ENCODE measurements at places on chromosomes 3 and 15. TPM values are rescaled to one million over a fixed set of nuclear protein-coding genes. Genes with fewer than 3 reads are reported as not detected.
A peak's percentile ranks its signal among the peaks of the same experiment; 100 is the strongest.

CCR8 gene
- total RNA-seq = 8.9 TPM

CTDSPL gene
- total RNA-seq = 3.5 TPM

PRTG gene
- total RNA-seq = not detected

CCR2 gene
- total RNA-seq = 21.0 TPM

DLL4 gene
- 0.36 TPM for total RNA-seq

RASL12 gene
- not detected for total RNA-seq

CILP gene
- total RNA-seq = not detected

PROS1 gene
- total RNA-seq = 1.2 TPM

DNA sequence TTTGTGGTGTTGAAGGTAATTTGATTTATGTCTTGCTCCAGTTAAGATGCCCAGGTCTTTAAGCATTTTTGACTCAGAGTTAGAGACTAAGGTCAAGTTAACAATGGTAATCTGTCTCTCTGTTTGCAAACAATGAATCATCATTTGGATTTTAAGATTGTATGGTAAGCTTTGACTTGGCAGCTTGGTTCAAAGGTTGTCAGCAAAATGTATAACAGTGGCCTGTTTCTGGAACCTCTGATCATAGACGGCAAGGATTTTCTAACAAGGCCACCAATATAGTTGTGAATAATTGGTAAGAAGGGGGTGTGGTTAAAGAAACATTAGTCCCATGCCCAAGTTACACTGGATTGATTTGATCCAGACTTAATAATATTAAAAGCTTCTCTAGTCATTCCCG is 775.2 kb upstream of the GOLIM4 start:
- no peaks in the 10 kb centered on the region for H3K27me3 ChIP-seq
- no peak for DNase-seq
- no peak overlapping the region for H3K27ac ChIP-seq
- no peaks in the 10 kb centered on the region for H3K36me3 ChIP-seq

DNA sequence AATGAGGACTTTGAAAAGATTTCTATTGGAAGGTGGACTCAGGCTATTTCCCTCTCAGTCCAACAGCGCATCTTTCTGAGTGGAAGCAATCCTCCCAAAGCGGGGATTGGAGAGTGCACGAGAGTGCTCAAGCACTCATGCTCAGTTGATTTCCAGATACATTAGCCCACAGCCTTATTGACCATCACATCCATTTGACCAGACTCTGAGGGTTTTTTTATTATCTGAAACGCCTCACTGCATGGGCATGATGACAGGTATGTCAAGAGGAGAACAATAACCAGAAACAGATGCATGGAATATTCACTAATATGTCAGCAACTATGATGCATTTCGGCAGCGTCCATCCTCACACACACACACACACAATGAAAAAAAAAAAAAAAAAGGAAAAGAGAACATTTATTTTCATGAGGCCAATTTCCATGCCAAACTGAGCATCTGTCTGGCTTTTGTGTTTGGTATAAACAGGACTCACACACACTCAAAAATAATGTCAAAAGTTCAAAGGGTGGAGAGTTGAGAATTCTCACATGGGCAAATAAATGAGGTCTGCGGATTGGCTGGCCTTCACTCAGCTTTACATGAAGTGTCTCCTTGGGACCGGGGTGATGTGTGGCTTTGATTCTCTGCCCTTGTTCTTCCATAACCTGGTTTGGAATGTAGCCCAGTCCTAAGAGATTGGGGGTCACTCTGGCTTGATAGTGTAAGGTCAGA is 371.6 kb downstream of the MCTP2 start:
- no peak overlapping the region for H3K4me3 ChIP-seq
- no peak for DNase-seq
- H3K36me3 ChIP-seq = peaks cover 11% of the 10 kb centered on the region
- H3K27ac ChIP-seq = no peak overlapping the region
- H3K4me1 ChIP-seq = peaks cover 25% of the 10 kb centered on the region
- peaks cover 79% of the 10 kb centered on the region for H3K27me3 ChIP-seq

GRCh38 chr3:145882436-145882835 is 278.5 kb downstream of the PLOD2 start:
- no peaks in the 10 kb centered on the region for H3K27me3 ChIP-seq
- no peak for DNase-seq
- no peak overlapping the region for H3K4me3 ChIP-seq
- no peak overlapping the region for H3K27ac ChIP-seq
- no peaks in the 10 kb centered on the region for H3K4me1 ChIP-seq

- H3K36me3 ChIP-seq = no peaks in the 10 kb centered on the region
- H3K4me3 ChIP-seq = no peak overlapping the region
- no peak overlapping the region for H3K27ac ChIP-seq
- no peak for DNase-seq
- H3K4me1 ChIP-seq = peaks cover 13% of the 10 kb centered on the region
Measured at GRCh38 chr3:178087376-178087775, 448.9 kb upstream of the KCNMB2 start.

- no peaks in the 10 kb centered on the region for H3K36me3 ChIP-seq
- H3K4me1 ChIP-seq = peaks cover 8% of the 10 kb centered on the region
- H3K4me3 ChIP-seq = no peak overlapping the region
- H3K27ac ChIP-seq = no peak overlapping the region
Measured at GRCh38 chr3:29936054-29936453, 655.2 kb downstream of the RBMS3 start.

- no peak for DNase-seq
- no peaks in the 10 kb centered on the region for H3K36me3 ChIP-seq
- no peak overlapping the region for H3K27ac ChIP-seq
- no peak overlapping the region for H3K4me3 ChIP-seq
- no peaks in the 10 kb centered on the region for H3K4me1 ChIP-seq
Measured at GRCh38 chr15:29470794-29471193, 201.2 kb upstream of the NSMCE3 start.

DNA sequence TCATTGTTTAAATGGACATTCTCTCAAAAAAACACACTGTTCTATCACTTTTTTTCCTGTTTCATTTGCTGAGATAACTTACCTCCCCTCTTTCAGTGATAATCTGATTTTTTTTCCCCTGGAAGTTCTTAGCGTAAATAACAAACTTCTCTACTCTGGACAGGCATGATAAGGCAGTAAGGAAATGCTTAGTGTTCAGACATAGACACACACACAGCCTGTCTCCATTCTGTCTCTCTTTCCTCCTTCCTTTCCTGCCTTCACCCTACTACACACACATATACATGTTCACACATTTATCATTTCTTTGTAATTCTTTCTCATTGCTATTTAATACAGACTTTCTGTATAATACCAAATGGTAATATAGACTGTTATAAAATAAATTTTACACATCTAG is 470.8 kb upstream of the ROBO1 start:
- no peak overlapping the region for H3K4me3 ChIP-seq
- no peak for DNase-seq
- no peaks in the 10 kb centered on the region for H3K36me3 ChIP-seq

- H3K27me3 ChIP-seq = peaks cover 4% of the 10 kb centered on the region
- H3K36me3 ChIP-seq = no peaks in the 10 kb centered on the region
- H3K4me3 ChIP-seq = peak overlapping the region; percentile 64
- DNase-seq = no peak
- peak overlapping the region; percentile 85 for H3K27ac ChIP-seq
Measured at GRCh38 chr3:4351164-4351855, 48.1 kb downstream of the SETMAR start.

DNA sequence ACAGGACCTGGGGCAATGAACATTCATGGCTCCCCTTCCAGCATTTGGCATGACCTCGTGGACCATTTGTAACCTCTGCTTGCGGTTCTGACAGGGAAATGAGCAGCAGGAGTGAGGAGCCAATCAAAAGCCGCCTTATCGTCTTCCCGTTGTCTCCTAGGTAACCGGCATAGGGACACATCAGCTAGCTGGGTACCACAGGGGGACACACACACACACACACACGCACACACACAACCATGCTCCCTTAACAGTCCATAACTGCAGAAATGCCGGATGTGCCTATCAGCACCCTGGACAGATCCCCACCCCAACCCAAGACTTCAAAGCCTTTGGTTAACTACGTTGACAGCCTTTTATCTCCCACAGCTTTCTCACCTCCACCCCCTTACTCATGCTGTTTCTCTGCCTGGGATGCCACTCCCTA is 53.4 kb upstream of the CCDC174 start:
- H3K36me3 ChIP-seq = no peaks in the 10 kb centered on the region
- H3K27ac ChIP-seq = no peak overlapping the region
- peaks cover 11% of the 10 kb centered on the region for H3K4me1 ChIP-seq
- H3K27me3 ChIP-seq = peaks cover 35% of the 10 kb centered on the region
- H3K4me3 ChIP-seq = no peak overlapping the region

- no peak overlapping the region for H3K27ac ChIP-seq
- H3K4me3 ChIP-seq = no peak overlapping the region
- H3K36me3 ChIP-seq = no peaks in the 10 kb centered on the region
- no peaks in the 10 kb centered on the region for H3K27me3 ChIP-seq
- H3K4me1 ChIP-seq = no peaks in the 10 kb centered on the region
Measured at GRCh38 chr15:54594115-54594514, 602.6 kb downstream of the RSL24D1 start.

GRCh38 chr3:18900994-18901393 is 247.3 kb upstream of the KCNH8 start:
- H3K4me1 ChIP-seq = no peaks in the 10 kb centered on the region
- H3K27me3 ChIP-seq = peaks cover 1% of the 10 kb centered on the region
- H3K27ac ChIP-seq = no peak overlapping the region

GRCh38 chr3:153372326-153372725 is 210.3 kb downstream of the RAP2B start:
- H3K27me3 ChIP-seq = peaks cover 3% of the 10 kb centered on the region
- H3K4me1 ChIP-seq = no peaks in the 10 kb centered on the region
- H3K27ac ChIP-seq = no peak overlapping the region
- H3K36me3 ChIP-seq = no peaks in the 10 kb centered on the region
- H3K4me3 ChIP-seq = no peak overlapping the region
- DNase-seq = no peak

DNA sequence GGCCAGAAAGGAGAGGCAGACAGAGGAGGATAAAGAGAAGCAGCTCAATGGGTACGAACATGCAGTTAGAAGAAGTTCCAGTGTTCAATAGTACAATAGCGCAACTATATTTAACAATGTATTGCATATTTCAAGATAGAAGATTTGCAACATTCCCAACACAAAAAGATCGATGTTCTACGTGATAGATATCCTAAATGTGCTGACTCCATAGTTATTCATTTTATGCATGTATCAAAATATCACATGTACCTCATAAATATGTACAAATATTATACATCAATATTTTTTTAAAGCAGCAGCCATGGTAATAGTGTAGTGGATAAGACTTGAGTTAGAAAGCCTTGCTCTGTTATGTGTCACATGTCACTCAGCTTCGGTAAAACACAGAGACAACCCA is 110.2 kb upstream of the ASB14 start:
- peaks cover 9% of the 10 kb centered on the region for H3K4me1 ChIP-seq
- no peak overlapping the region for H3K4me3 ChIP-seq
- H3K27me3 ChIP-seq = peaks cover 21% of the 10 kb centered on the region
- H3K27ac ChIP-seq = no peak overlapping the region

GRCh38 chr15:53670701-53671100 is 88.8 kb downstream of the WDR72 start:
- no peak overlapping the region for H3K4me3 ChIP-seq
- H3K36me3 ChIP-seq = no peaks in the 10 kb centered on the region
- H3K27ac ChIP-seq = no peak overlapping the region

GRCh38 chr15:58228718-58229117 is 90.5 kb downstream of the AQP9 start:
- peaks cover 25% of the 10 kb centered on the region for H3K27me3 ChIP-seq
- H3K27ac ChIP-seq = no peak overlapping the region
- no peaks in the 10 kb centered on the region for H3K36me3 ChIP-seq

GRCh38 chr3:117580806-117581205 is 871.2 kb downstream of the TUSC7 start:
- H3K27ac ChIP-seq = no peak overlapping the region
- H3K4me1 ChIP-seq = no peaks in the 10 kb centered on the region
- H3K36me3 ChIP-seq = no peaks in the 10 kb centered on the region
- H3K4me3 ChIP-seq = no peak overlapping the region
- H3K27me3 ChIP-seq = no peaks in the 10 kb centered on the region

DNA sequence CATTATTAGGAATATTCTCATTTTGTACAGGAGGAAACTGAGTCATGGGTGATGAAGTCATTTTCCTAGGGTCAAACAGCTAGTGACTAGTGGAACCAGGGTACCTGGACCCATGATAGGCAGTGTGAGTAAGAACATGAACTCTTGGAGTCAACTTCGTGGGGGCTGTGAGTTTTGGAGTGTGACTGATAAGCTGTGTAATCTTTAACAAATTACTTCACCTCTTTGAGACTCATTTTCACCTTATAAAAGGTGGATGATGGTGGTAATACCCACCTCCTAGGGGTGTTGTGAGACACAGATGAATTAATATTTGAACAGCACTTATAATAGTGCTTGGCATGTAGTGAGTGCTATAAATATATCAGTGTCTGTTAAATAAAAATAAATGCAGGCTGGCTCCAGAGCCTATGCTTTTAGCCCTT is 9.1 kb downstream of the SEMA6D start:
- no peaks in the 10 kb centered on the region for H3K4me1 ChIP-seq
- no peak overlapping the region for H3K4me3 ChIP-seq
- DNase-seq = no peak
- no peaks in the 10 kb centered on the region for H3K36me3 ChIP-seq
- no peak overlapping the region for H3K27ac ChIP-seq
